ENCODE measurements at places on chromosomes 5 and 9. TPM values are rescaled to one million over a fixed set of nuclear protein-coding genes. Genes with fewer than 3 reads are reported as not detected.

Gene TMC1
- polyA plus RNA-seq, result not detected

DNA sequence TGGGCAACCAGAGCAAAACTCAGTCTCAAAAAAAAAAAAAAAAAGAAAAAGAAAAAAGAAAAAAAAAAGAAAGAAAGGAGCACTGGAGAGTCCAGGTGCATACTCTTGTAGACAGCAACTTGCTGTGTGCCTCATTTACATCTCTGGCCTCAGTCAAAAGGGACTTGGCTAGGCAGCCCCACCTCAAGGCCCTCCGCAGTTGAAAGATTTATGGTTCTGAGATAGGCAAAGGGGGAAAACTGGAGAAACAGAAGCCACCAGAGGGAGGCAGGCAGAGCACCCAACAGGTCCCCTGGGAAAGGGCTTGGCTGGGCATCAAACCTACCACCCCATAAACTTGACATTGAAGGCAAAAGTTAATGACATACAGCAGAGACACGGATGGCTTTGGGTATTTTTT lies 6.1 kb downstream of the ORM2 start:
- no peak overlapping the region for H3K27ac ChIP-seq
- no peaks in the 10 kb centered on the region for H3K4me1 ChIP-seq
- no peak overlapping the region for H3K4me3 ChIP-seq
- H3K27me3 ChIP-seq, result no peaks in the 10 kb centered on the region

GRCh38 chr9:107251756-107252322 lies 31.2 kb upstream of the RAD23B start:
- H3K27me3 ChIP-seq, result no peaks in the 10 kb centered on the region
- no peaks in the 10 kb centered on the region for H3K36me3 ChIP-seq
- H3K4me3 ChIP-seq, result no peak overlapping the region
- no peak for DNase-seq
- peaks cover 4% of the 10 kb centered on the region for H3K4me1 ChIP-seq
- no peak overlapping the region for H3K27ac ChIP-seq

Gene PTGDS
- polyA plus RNA-seq, result 3.4 TPM

DNA sequence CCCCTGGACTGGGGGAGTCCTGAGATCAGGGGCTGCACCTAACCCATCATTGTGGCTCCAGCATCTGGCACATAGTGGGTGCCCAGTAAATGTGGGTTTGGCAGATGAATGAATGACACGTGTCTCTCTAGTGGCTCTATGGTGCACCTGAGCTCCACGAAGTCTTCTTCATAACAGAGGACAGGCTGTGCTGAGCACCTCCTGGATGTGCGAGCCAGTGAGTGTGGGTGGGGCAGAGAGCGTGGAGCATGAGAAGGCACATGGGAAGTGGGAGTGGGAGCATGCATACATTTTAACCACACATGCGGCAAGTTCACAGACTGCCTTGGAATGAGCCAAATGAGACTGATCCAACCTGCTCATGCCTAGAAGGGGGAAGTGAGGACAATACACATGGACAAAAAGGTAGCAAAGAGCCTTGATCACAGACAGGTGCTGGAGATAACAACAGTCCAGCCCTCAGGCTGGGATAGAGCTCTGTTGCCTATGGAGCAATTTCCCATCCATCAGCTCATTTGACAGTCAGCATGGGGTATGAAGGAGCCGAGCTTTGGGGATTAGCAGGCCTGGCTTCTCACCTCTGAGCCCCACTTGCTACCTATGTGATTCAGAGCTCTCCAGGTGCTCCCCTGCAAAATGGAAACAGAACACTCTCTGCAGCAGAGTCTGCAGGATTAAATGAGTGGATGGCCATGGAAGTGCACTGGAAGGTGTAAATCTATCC lies 76.2 kb upstream of the TBC1D2 start:
- H3K4me1 ChIP-seq, result no peaks in the 10 kb centered on the region
- no peak overlapping the region for H3K4me3 ChIP-seq
- H3K36me3 ChIP-seq, result no peaks in the 10 kb centered on the region
- DNase-seq, result no peak

DNA sequence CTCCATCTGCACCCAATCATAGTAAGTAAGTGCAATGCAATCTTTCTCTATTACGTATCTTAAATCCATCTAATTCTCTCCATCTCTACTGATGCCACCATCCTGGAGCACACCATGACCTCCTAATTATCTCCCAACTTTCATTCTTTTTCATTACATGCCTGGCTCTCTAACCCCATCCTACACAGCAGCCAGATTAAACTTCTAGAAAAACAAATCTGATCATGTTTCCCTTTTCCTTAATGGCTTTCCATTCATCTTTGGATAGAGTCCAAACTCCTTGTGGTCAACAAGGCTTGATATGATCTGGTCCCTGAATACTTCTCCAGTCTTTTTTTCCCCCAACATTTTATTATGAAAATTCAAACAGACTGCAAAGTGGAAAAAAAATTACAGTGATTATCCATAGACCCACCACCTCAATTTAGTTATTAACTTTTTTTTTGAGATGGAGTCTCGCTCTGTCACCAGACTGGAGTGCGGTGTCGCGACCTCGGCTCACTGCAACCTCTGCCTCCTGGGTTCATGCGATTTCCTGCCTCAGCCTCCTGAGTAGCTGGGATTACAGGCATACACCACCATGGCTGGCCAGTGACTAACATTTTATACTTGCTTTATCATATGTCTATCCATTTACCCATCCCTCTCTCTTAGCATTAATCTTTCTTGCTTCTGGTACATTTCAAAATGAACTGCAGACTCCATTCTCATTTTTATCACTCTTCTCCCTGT lies 5.2 kb downstream of the PPP2R2B start:
- H3K4me3 ChIP-seq, result no peak overlapping the region
- H3K36me3 ChIP-seq, result no peaks in the 10 kb centered on the region
- H3K4me1 ChIP-seq, result peaks cover 19% of the 10 kb centered on the region

DNA sequence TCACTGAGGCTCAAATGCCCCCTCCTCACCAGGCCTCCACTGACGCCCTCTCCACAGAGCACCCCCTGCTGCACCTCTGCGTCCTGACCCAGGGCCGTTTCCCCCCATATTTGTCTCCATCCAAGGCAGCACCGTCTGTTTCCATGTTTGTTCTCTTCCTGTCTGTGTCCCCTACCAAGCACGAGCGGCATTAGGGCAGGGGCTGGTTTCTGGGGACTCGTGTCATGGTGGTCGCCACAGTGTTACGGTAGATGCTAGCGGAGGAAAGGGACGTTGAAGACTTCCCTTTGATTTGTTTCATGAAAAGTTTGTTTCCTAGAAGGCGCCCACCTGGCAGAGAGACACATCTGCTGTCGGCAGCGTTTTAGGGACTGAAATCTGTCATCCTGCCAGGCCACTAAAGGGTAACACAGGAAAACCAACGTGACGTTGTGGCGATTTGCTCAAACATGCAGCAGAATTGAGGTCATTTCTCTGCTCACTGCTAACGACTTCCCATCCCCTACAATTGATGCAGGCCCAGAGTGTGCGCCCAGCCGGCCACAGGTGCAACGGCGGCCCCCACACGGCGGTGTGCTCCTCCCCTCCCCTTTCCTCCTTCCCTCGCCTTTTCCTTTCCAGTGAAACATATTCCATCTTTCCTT lies 79.3 kb upstream of the IRX4 start:
- H3K4me3 ChIP-seq, result no peak overlapping the region
- no peak for DNase-seq
- no peaks in the 10 kb centered on the region for H3K4me1 ChIP-seq
- no peak overlapping the region for H3K27ac ChIP-seq
- no peaks in the 10 kb centered on the region for H3K27me3 ChIP-seq

- H3K27ac ChIP-seq, result no peak overlapping the region
- no peaks in the 10 kb centered on the region for H3K27me3 ChIP-seq
Measured at GRCh38 chr5:175471196-175471595, 7.2 kb upstream of the SFXN1 start.

DNA sequence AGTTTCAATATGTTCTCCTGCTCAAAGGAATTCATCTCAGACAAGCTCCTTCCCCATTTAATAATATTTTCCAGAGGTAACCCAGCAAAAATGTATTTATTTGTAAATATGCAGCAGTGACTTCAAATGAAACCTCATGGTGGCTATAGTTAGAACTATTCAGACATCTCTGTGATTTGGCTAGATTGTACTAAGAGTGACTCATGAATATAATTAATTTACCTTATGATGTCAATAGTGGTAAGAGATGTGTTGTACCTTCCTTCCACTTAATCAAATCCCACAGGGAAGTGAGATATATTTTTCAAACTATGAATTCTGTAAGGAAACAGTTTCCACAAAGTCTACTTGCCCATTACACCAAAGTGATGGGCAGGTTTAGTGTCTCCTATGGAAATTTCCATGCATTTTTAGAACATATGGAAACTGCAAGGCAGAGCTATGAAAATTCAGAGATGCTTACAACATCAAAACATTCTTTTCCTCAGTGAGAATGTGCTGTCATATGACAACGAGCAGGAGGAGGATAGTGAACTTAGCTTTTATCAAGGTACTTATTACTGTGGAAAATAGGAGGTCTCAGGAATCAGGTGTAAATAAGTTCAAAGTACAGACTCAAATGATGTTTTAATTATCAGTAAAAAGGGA lies 34.0 kb upstream of the SPDL1 start:
- no peak for DNase-seq
- no peaks in the 10 kb centered on the region for H3K36me3 ChIP-seq
- H3K4me1 ChIP-seq, result peaks cover 10% of the 10 kb centered on the region
- H3K27ac ChIP-seq, result no peak overlapping the region

DNA sequence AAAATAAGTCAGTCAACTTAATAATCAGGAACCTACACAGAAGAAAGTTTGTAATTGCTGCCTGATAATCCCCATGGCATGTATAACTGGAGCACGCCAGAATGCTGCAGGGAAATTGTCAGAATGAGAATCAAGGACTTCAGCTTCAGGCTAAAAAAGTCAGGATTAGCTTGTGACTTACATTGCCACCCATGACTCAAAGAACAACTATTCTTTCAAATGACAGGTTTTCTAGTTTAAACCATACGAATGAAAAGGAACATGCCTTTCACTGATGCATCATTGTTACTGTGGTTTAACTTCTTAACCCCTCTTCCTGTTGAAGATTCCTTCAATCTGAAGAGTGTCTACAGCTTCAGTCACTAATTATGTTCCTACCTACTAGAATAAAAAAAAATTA lies 112.4 kb downstream of the ISL1 start:
- H3K27me3 ChIP-seq, result peaks cover 5% of the 10 kb centered on the region
- no peaks in the 10 kb centered on the region for H3K36me3 ChIP-seq
- H3K4me3 ChIP-seq, result no peak overlapping the region

DNA sequence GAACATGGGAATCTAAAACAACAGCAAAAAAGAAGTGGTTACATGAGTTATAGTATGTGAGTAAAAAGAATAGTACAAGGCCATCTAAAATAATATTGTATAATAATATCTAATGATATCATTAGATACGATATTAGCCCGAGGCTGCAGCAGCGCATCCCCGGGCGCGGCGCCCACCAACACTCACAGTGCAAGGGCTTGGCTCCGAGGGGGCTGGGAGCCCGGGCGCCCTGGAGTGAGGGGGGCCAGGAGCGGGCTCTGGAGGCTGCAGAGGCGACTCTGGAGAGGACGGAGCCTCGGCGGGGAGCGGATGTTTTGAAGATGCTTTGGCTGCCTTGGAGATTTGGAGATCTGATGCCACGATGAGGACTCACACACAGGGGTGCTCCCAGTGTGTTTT lies 68.1 kb upstream of the TMEM252 start:
- DNase-seq, result no peak
- no peaks in the 10 kb centered on the region for H3K4me1 ChIP-seq
- peaks cover 8% of the 10 kb centered on the region for H3K27me3 ChIP-seq
- no peak overlapping the region for H3K27ac ChIP-seq
- no peaks in the 10 kb centered on the region for H3K36me3 ChIP-seq

Gene SLC6A19
- 0.32 TPM for polyA plus RNA-seq

Gene TGFBI
- 1.6 TPM for polyA plus RNA-seq

Gene DND1
- polyA plus RNA-seq, result 0.94 TPM

DNA sequence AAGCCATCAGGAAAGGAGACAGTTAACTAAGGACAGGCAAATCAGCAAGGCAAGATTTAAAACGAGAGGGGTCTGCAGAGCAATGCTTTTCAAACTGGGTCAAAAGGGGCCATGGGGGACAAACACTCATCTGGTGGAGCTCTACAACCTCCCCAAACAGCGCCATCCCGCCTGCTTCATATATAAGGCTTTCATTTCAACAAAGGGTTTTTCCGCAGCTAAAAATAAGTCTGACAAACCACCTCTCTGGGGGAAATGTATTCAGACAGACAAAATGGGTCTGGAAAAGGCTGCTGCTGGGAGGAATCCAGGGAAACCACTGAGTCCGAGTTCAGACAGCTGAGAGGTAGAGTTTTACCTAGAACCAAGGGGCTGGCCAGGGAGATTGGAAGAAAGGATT lies 8.3 kb upstream of the SEPTIN8 start:
- H3K4me1 ChIP-seq, result peaks cover 11% of the 10 kb centered on the region
- H3K27me3 ChIP-seq, result peaks cover 23% of the 10 kb centered on the region
- H3K36me3 ChIP-seq, result no peaks in the 10 kb centered on the region
- no peak overlapping the region for H3K4me3 ChIP-seq
- DNase-seq, result no peak
